ENCODE measurements at places on chromosomes 11 and 22.
A peak's percentile ranks its signal among the peaks of the same experiment; 100 is the strongest.

DNA sequence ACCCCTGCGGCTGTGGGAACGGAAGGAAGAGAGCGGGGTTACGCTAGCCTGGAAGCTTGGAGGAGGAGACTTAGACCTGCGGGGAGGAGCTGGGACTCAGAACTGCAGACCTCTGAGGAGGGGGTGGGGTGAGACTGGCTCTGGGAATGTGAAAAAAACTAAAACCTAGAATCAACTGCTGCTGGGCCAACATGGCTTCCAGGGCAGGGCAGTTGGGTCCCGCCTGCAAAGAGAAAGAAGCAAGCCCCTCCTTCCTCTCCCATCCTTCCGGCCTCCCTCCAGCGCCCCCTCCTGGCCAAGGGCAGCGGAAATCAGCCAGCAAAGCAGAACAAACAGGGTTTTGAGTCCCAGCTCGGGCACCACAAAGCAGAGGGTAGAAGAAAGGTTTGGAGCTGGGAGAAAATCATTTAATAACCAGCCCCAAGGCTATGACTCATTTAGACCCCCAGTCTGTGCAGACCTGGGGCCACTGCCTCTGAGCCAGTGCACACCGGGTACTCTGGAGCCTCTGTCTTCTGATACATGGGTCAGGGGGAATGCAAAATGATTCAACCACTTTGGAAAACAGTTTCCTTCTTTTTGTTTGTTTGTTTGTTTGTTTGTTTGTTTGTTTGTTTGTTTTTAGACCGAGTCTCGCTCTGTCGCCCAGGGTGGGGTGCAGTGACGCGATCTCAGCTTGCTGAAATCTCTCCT lies 7.3 kb upstream of the NCF4 start:
- peak; percentile 96 for DNase-seq

- DNase-seq, result no peak
Observed at GRCh38 chr11:112346586-112346985, 85.9 kb upstream of the PLET1 start.

DNA sequence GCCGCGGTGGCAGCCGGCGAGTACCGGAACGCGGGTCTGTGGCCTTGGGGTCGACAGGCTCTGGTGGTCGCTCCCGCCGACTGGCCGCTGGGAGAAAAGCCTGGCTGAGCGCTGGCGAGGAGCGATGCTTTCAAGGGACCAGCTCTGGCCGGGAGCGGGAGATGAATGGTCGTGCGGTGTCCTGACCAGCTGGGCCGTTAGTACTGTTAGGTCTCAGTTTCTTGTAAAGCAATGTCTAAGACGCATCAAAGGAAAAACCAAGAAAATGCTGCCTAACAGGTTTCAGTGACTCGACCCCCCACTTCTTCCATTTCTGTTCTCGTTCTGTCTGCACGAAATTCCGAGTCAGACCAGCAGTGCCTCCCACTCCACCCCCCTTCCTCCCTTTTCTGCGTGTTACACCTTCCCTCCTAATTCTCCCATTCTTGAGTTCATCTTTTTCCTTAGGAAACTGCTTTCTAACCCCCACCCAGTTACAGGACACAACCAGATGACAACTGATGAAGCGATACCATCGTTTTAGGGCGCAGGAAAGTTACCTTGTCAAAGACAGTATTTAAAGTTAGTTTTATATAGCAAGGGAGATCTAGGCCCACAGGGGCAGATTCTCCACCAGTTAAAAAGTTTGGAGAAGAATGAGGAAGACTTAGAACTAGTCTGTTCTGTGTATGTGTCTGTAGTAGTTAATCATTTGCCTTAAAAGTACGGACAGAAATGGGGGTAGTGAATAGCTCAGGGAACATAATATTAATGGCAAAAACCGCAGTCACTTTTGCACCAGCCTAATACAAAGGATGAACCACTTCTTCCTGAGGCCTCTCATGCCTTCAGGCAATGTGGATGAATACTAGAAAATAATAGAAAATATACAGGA lies 1.0 kb downstream of the CUL5 start:
- peak; percentile 5 for DNase-seq

DNA sequence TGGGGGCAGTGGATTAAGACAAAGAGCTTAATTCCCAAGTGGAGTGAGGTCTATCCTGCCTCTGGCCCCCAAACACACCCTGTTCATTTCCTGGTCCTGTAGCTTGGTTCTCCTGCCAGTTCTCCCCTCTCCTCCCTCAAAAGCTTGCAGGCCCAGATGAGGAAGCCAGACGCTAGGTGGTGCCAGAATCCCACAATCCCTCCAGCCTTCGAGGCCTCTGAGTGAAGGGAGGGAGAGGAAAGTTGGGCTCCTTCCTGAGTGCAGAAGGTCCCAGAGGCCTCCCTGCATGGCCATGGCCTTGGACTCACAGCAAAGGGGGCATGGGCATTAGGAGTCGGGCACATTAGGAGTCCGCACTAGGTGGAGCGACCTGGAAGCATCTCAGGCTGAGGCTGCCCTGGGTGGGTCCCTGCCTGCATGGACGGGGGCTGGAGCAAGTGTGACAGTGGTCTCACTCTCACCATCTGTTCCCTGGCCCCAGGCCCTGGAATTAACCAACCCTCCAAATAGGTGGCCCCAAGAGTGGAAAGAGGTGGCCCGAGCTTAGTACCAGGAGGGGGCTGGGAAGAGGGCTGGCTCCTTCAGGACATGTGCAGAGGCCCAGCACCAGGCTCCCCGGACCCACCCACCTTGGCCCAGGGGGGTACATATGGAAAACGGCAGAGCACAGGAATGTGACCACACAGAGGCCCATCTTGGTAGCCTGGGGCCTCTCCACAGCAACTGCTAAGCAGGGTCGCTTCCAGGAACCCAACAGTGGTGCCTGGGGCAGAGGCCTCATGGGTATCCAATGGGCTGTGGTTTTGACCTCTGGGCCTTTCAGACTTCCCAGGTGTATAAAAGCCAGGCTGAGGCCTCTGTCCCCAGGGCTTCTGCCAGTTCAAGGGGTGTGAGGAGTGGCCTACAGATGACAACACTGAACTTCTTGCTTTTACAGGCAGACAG lies 5.2 kb downstream of the FXYD2 start:
- peak; percentile 29 for DNase-seq

- DNase-seq, result no peak
Observed at GRCh38 chr11:62399172-62399877, 19.5 kb upstream of the SCGB1A1 start.

DNA sequence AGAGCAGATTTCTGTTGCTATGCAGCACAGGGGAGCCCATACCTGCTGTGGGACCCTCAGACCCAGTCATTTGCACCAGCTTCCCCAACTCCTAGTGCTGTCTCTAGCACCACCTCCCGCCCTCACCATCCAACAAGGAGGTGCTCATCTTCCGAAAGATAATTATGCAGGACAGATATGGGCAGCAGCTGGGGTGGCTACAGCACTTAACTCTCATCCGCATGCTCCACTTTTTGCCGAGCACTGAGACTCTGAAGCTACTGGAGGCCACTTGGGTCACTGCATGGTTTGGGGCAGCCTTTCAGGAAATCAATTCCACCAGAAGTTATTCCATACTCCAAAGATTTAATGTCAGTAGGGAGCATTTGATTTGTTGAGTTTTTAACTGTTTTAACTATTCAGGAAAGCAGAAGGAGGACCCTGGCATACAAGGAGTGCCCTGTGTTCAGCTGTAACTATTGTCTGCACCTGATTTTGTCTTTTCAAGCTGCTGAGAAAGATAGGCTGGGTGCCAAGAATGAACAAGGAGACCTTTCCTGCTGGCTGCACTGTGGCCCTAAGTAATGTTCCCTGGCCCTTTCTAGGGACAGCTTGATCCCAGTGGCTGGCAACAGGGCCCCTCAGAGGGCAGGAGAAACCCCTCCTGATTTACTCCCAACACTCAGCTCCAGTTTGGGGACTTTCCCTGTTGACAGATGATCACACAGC lies 67.3 kb upstream of the CSNK2A3 start:
- no peak for DNase-seq

DNA sequence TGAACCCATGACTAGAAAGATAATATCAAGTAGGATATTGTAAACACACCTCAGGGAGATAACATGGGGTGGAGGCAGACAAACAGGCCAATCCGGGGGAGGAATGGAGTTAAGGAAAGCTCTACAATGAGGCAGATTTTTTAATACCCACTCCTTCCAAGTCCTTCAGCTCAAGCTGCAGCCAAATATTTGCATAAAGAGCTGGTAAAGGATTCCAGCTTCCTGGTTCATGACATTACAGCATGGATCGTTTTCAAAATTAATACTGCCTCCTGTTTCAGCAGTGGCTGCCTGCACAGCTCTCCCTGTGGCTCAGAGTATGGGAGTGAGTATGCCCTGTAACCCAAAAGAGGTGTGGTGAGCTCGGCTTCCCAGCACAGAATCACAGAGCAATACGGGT lies 5.1 kb downstream of the POU2AF3 start:
- no peak for DNase-seq

GRCh38 chr22:23264610-23265367 lies 84.5 kb downstream of the BCR start:
- DNase-seq, result no peak

GRCh38 chr11:70072861-70073755 lies 5.0 kb upstream of the ANO1 start:
- no peak for DNase-seq

GRCh38 chr11:65488273-65489034 lies 10.4 kb upstream of the MALAT1 start:
- DNase-seq, result no peak

DNA sequence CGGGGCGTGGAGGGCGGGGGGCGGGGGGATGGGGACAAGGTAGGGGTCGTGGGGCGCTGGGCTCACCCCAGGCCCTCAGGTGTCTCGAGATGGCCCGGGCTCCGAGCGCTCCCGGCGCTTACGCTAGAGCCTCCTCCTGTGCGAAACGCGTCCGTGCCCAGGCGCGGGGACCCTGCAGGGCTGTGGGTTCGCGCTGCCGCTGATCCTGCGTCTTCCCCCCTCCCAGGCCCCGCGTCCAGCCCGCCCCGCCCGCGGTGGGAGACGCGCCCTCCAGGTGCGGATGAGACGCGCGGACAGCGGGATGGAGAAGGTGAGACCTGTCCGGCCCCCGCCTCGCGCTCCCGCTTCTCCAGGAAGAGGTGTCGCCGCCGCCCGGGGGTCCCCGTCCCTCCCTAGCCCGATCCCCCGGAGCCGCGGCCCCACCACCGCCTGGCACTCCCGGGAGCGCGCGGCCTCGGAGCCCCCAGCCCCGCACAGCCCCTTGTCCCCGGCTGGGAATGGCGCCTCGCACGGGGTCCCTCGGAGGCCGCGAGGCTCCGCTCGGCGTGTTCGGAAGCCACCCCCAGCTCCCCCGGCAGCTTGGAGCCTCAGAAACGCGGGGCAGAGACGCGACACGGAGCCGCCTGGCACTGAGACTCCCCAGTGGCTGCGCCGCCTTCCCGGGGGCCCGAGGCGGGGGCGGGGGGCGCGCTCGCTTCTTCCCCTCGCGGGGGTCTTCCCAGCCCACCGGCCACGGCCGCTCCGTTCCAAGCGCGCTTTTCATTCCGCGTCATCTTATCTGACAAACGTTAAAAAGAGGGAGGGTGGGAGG lies 27.6 kb upstream of the TOLLIP start:
- DNase-seq, result peak; percentile 47

DNA sequence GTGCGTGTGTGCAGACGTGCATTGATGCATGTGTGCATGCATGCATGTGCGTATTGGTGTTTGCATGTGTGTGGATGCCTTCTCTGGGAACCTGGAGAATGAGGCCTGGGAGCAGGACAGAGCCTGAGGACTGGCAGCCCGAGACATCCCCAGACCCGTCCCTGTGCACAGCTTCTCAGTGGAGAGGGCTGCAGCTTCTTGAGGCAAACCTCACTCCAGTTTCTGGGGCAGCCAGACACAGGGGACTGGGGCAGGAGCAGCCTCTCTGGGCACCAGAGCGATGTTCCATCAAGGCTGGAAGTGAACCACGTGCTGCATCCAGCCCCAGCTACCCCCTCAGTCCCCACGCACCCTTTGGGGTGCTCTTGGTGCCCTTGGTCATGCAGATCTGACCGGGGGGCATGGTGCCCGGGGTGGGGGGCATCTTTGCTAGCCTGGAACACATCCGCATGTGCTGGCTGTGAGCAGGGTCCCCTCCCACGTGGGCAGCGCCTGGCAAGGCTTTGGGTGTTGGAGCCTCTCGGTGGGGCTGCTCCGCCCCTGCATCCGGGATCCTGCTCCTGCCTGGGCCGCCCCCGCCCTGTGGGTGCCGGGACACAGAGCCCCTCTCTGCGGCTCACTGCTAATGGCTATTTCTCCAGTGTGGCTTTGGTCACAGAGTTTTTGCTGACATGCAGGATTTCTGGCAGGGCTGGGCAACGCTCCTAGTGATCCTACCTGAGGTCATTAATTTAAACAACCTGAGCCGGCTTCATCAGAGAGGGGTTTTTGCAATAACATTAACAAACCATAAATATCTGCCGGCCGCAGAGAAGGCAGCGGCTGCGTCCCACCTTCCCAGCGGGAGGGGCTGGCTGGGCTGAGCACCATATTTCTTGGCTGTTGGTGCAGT lies 434.7 kb downstream of the TBC1D22A start:
- no peak for DNase-seq

GRCh38 chr22:20002128-20002527 lies 14.5 kb downstream of the ARVCF start:
- DNase-seq, result no peak

GRCh38 chr11:117180661-117181585 lies 2.4 kb downstream of the SIDT2 start:
- peak; percentile 80 for DNase-seq

GRCh38 chr11:125542709-125543108 lies 26.6 kb upstream of the EI24 start:
- DNase-seq, result no peak

DNA sequence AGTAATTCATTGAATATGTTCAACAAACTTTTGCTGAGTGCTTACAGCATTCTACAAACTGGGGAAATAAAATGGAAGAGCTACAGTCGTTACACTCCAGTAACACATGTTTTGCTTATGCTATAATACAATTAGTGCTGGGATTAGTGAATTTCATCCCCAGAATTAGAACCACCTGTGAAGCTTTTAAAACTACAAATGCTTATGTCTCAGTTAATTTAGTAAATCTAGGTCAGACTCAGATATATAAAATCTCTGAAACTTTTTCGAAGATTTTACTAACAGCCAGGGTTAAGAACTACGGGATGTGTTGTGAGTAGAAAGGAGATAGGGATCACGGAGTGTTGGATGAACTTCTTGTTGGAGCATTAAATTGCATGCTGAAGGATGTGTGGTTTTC lies 33.7 kb upstream of the EED start:
- no peak for DNase-seq

Measured in activated CD4-positive, alpha-beta T cell treated with anti-CD3 and anti-CD28 coated beads for 48 hours (primary cell).